ENCODE measurements at places on chromosomes 2 and 18.

GRCh38 chr18:32040936-32041335 is 22.3 kb downstream of the RNF125 start:
- DNase-seq, result no peak

GRCh38 chr2:1253629-1254028 is 159.6 kb upstream of the TPO start:
- no peak for DNase-seq

GRCh38 chr18:49277395-49278036 is 182.9 kb downstream of the DYM start:
- DNase-seq, result no peak

- DNase-seq, result no peak
Measured at GRCh38 chr2:3192920-3193319, 184.7 kb downstream of the EIPR1 start.

GRCh38 chr2:50820176-50820575 is 211.8 kb downstream of the NRXN1 start:
- no peak for DNase-seq

DNA sequence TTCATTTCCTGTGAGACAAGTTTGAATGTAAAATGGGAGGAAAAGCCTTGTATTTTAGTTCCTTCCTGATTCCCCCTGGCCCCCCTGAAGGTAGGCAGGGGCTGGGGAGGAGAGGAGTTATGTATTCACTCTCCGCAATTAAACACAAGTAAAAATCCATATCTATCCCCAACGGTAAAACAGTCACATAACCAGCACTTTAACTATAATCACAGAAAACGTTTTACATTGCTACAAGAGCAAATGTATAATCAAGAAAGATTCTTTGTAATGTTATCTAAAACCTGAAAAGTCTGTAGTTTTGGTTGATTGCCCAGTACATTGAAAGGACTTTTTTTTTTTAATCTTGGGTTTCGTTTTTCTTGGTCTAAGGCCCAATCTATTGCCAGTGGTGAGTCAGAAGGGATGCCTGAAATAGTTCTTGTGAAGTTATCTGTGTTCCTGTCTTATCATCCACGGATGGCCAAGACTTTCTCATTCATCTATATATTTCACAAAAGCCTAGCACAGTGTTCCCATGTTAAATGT is 34.5 kb upstream of the CCNYL1 start:
- peak; percentile 80 for DNase-seq

- DNase-seq, result no peak
Measured at GRCh38 chr2:99487906-99488305, 1.9 kb downstream of the REV1 start.

DNA sequence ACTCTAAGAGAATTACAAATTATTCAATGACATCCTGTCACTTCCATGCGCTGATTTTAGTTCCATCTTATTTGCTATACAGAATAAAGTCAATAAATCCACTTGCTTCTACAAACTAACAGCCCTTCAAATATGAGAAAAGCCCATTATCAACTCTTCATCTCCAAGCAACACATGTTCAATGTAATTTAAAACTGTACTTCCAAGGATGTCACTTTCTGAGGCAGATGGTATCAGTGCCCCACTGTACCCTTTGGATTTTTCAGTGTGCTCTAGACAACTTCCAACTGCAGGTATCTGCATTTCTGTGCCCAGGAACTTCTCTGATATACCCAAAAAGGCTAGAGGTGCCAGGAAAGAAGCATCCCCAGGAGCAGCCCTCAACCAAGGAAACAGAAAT is 87.6 kb downstream of the SMAD2 start:
- no peak for DNase-seq

DNA sequence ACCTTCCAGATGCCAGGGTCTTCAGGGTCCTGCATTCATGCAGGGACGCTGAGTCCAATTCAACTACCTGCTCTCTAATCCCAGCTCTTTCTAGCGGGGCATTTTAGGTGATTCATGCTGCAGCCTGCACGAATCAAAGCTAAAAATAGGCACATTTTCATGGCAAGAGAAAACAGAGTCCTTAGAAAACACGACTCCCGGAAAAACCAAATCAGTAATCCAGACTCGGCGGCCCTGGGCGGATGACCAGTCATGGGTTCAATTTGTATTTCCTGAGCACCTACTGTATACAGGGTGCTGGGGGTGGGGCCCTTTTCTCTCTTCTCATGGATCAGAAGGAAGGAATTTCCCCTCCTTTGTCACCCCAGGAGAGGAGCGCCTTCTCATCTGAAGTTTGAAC is 64.4 kb downstream of the LONRF2 start:
- DNase-seq, result no peak

GRCh38 chr18:24727685-24728084 is 267.2 kb downstream of the HRH4 start:
- no peak for DNase-seq

DNA sequence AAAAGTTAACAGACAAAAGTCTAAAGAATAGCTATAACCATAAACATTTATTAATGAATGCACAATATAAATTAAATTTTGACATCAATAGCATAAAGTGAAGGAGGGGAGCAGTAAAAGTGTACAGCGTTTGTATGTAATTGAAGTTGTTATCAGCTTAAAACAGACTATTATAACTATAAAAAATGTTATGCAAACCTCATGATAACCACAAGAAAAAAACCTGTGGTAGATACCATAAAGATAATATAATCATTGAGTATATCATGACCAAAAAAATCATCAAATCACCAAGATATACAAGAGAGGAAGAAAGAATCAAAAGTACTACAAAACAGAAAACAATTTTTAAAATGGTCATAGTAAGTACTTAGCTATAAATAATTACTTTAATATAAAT is 122.1 kb upstream of the ID2 start:
- no peak for DNase-seq

- DNase-seq, result no peak
Measured at GRCh38 chr2:5693287-5694201, 1.4 kb downstream of the SOX11 start.

DNA sequence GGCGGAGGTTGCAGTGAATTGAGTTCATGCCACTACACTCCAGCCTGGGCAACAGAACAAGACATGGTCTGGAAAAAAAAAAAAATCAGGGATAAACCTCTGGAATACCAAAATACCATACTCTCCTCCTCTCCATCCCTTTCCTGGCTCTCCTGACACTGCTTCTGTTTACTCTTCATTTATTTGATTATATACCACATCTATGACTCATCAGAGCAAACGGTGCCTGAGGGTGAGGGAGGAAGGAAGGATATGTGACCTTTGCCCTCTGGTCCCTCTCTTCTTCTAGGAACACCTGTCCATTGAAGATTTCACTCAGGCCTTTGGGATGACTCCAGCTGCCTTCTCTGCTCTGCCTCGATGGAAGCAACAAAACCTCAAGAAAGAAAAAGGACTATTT is 30.0 kb downstream of the VIL1 start:
- DNase-seq, result peak; percentile 6

GRCh38 chr2:210913461-210913860 is 357.1 kb downstream of the CPS1 start:
- no peak for DNase-seq

GRCh38 chr2:18339326-18339725 is 221.1 kb downstream of the RDH14 start:
- peak; percentile 35 for DNase-seq

GRCh38 chr2:126644630-126645191 is 11.2 kb upstream of the GYPC start:
- DNase-seq, result no peak

DNA sequence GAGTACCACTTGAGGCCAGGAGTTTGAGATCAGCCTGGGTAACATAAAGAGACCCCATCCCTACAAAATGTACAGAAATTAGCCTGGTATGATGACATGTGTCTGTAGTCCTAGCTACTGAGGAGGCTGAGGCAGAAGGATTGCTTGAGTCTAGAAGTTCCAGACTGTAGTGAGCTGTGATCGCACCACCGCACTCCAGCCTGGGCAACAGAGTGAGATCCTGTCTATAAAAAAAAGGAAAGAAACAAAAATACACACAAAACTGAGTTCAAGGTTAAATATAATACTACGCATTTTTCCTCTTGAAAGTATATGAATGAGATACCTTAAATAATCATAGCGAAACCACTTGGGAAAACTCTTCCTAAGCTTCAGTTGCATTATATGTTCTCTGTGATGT is 94.0 kb downstream of the LDLRAD4 start:
- no peak for DNase-seq

DNA sequence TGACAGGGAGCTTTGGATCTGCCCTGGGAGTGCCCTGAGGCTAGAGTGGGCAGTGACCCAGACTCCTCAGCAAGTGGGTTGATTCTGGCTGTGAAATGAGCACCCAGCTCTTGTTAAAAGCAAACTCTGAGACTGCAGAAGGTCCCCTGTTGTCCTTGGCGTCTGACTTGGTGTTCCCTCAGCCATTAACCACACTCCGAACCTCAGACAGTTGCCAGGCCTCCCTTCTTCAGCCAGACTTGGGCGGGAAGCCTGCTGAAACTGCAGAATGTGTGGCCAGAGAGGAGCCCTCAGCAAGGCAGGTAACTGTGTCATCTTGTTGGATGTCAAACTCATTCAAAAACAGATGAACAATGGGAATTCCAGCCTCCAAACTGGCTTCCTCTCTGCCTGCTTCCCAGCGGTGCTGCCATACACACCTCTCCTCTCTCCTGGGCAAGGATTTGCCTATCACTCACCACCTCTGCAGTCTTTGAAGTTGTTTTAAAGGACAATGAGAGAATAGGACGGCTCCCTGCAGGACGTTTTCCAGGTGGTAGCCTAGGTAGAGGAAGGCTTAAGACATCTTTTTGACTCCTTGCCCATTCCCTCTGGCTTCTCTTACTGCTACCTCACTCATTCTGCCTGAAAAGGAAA is 38.9 kb upstream of the B3GNT2 start:
- no peak for DNase-seq

DNA sequence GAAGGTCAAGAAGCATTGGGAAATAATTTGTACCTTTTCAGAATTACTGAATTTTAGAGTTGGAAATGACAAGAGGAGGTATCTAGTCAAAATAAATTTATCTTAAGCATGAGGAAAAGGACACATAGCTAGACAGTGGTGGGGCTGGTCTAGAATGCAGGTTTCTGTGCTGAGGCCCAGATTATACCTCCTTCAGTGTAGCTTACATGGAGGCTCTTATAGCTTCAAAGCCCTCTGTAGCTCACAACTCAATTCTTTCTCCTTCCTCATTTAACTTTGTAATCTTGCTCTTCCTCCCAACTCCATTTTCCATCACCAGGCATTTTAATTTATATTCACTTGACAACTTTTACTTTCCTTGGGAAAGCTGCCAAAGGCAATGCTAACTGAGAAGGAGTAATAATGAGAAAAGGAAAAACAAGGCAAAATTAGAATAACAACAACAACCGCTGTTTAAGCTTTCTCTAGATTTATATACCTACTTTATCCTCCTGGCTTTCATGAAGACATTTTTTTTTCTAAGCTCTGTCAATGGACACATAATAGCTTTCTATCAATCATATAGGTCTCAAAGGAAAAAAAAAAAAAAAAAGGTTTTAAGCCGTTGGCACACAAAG is 58.5 kb downstream of the CLHC1 start:
- DNase-seq, result no peak

DNA sequence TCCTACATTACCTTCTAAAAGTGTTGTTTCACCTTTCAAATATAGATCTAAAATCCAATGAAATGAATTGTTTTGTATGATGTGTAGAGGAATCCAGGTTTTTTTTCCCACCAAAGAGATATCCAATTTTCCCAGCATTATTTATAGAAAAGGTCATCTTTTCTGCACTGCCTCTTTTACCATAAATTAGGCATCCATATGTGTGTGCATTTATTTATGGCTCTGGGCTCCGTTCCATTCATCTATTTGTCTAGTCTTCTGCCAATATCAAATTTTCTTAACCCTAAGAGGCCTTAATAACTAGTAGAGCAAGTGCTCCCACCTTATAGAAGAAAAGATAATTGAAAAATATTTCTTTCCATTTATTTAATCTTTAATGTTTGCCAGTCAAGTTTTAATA is 88.3 kb downstream of the ATAD2B start:
- DNase-seq, result no peak

DNA sequence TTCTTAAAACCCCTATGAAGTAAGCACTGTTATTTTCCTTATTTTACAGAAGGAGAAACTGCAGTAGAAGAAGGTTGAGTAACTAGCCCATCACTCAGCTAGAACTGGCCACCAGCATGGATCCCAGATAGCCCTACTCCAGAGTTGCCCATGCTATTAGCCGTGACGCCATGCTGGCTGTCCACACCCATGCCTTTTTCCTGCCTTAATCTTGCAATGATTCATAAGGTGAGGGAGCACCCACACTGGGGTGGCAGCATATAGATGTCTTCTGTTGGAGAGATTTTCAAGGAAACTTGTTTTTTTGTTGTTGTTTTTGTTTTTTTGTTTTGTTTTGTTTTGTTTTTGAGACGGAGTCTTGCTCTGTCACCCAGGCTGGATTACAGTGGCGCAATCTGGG is 204.1 kb upstream of the HAAO start:
- DNase-seq, result no peak

DNA sequence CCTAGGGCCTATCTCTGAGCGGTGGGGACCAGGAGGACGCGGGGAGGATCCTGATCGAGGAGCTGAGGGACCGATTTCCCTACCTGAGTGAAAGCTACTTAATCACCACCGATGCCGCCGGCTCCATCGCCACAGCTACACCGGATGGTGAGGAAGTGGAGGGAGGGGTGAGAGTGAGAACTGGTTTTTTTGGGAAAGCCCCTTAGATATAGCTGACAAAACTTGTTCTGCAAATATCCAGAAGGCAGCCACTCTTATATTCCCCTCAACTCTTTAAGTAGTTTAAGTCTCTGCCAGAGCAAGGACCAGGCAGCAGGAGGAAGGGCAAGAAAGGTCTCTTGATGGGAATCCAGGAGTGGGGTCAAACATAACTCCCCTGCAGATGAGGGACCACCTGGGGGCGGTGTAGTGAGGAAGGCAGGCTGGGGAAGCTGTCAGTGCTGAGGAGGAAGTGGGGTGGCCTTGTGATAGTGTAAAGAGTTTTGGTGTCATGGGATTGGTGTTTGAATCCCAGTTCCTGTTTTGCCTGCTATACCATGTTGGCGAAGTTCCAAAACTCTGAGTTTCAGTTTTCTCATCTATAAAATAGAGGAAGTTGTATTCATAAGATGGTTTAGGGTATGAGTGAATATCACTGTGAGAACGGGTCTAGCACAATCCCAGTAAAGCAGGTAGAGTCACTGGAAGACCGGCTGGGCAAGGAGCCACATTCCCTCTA is 3.4 kb downstream of the NAGK start:
- no peak for DNase-seq

GRCh38 chr2:43592443-43592842 is 3.4 kb downstream of the THADA start:
- DNase-seq, result no peak

Measured in NCI-H226 (cell line).